Activated naive CD4-positive, alpha-beta T cell treated with anti-CD3 and anti-CD28 coated beads, Interleukin-2, amount 10 ng/mL, durations not matched to agents 5 hours and 36 hours (primary cell): ENCODE measurements at places on chromosomes 7 and 10. TPM values are rescaled to one million over a fixed set of nuclear protein-coding genes. Genes with fewer than 3 reads are reported as not detected.

NDUFB8 gene
- total RNA-seq: 254 TPM

IQCE gene
- total RNA-seq: 7.5 TPM

SYNPO2L gene
- not detected for total RNA-seq

EBLN1 gene
- not detected for total RNA-seq

HOXA6 gene
- total RNA-seq: not detected

TMEM270 gene
- not detected for total RNA-seq

SLC29A4 gene
- total RNA-seq: 0.51 TPM

HMX3 gene
- total RNA-seq: not detected

SOSTDC1 gene
- not detected for total RNA-seq

IFIT2 gene
- total RNA-seq: 4.3 TPM

GPER1 gene
- total RNA-seq: 0.22 TPM

FAM25A gene
- total RNA-seq: not detected

EPDR1 gene
- 0.48 TPM for total RNA-seq

SSC4D gene
- 0.31 TPM for total RNA-seq

CPN1 gene
- not detected for total RNA-seq

TMEM229A gene
- total RNA-seq: not detected

CYP3A4 gene
- total RNA-seq: not detected

METTL2B gene
- total RNA-seq: 21.1 TPM

FGFR2 gene
- total RNA-seq: not detected

TMEM273 gene
- total RNA-seq: 20.3 TPM

CPEB3 gene
- total RNA-seq: 2.6 TPM

ZNF107 gene
- 18.4 TPM for total RNA-seq

ARMC3 gene
- not detected for total RNA-seq

CISD1 gene
- total RNA-seq: 31.1 TPM

OR9A2 gene
- not detected for total RNA-seq

VSTM4 gene
- total RNA-seq: not detected
